Type B pancreatic cell (in vitro differentiated cells): ENCODE measurements at places on chromosomes 7 and 10.
A peak's percentile ranks its signal among the peaks of the same experiment; 100 is the strongest.

GRCh38 chr10:84783386-84783785 lies 455.0 kb downstream of the CCSER2 start:
- no peaks in the 10 kb centered on the region for H3K36me3 ChIP-seq
- no peak for DNase-seq

GRCh38 chr7:121546632-121547543 lies 150.8 kb upstream of the FAM3C start:
- no peaks in the 10 kb centered on the region for H3K4me1 ChIP-seq
- H3K27me3 ChIP-seq = no peaks in the 10 kb centered on the region
- no peak for DNase-seq
- no peak overlapping the region for H3K4me3 ChIP-seq

DNA sequence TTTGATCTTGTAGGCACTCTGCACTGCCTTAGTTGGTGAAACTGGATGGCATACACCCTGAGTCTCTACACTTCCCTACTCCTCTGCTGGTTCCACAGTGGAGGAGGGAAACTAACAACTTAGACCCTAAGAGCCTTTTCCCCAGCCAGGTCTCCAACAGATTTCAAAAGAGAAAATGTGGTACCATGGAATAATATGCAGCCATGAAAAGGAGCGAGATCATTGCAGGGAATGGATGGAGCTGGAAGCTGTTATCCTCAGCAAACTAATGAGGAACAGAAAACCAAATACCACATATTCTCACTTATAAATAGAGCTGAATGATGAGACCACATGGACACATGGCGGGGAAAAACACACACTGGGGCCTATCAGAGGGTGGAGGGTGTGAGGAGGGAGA lies 36.3 kb upstream of the CCDC3 start:
- H3K36me3 ChIP-seq = no peaks in the 10 kb centered on the region

GRCh38 chr7:18727115-18727870 lies 231.7 kb downstream of the HDAC9 start:
- no peak overlapping the region for H3K27ac ChIP-seq
- H3K4me1 ChIP-seq = no peaks in the 10 kb centered on the region
- no peak overlapping the region for H3K4me3 ChIP-seq
- no peaks in the 10 kb centered on the region for H3K36me3 ChIP-seq
- no peak for DNase-seq
- H3K27me3 ChIP-seq = no peaks in the 10 kb centered on the region

- DNase-seq = no peak
- H3K4me3 ChIP-seq = peak overlapping the region; percentile 98
- H3K27me3 ChIP-seq = no peaks in the 10 kb centered on the region
- H3K27ac ChIP-seq = peak overlapping the region; percentile 96
- peaks cover 18% of the 10 kb centered on the region for H3K36me3 ChIP-seq
Measured at GRCh38 chr10:103917302-103918052, 507 bp downstream of the STN1 start.

DNA sequence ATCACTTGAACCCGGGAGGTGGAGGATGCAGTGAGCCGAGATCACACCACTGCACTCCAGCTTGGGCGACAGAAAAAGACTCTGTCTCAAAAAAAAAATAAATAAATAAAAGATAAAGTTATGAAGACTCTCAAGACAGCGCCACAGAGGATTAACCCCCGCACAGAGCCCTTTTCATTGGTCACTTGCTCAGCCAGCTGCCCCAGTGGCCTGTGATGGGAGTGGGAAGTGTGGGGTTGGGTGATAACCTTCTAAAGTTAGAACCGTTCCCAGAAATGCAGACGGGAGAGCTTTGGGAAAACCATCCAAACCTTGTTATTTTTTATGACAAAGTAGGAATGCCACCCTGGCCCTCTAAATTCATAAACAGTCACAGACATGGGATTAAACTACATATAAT lies 57.4 kb downstream of the PARP12 start:
- H3K27ac ChIP-seq = no peak overlapping the region
- no peak overlapping the region for H3K4me3 ChIP-seq
- H3K4me1 ChIP-seq = peaks cover 15% of the 10 kb centered on the region
- H3K36me3 ChIP-seq = no peaks in the 10 kb centered on the region
- H3K27me3 ChIP-seq = peaks cover 4% of the 10 kb centered on the region

DNA sequence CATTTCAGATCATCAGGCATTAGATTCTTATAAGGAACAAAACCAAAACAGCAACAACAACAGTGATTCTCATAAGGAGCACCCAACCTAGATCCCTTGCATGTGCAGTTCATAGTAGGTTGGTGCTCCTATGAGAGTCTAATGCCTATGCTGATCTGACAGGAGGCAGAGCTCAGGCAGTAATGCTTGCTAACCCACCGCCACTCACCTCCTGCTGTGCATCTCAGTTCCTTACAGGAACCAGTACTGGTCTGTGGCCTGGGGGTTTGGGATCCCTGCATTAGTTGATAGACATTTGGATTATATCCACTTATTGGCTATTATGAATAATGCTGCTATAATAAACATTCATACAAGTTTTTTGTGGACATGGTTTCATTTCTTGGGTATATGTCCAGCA lies 14.0 kb downstream of the MKLN1 start:
- no peak overlapping the region for H3K27ac ChIP-seq
- no peak for DNase-seq
- H3K27me3 ChIP-seq = no peaks in the 10 kb centered on the region
- no peak overlapping the region for H3K4me3 ChIP-seq

DNA sequence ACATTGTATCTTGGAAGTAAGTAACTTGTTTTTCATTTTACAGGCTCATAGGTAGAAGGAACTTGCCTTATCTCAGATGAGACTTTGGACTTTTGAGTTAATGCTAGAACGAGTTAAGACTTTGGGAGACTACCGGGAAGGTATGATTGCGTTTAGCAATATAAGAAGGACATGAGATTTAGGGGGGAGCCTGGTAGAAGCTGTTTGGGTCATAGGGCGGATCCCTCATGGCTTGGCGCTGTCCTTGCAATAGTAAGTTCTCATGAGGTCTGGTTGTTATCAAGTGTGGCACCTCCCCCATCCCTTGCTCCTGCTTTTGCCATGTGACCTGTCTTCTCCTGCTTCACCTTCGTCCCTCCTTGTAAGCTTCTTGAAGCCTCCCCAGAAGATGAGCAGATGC lies 110.3 kb downstream of the MKX start:
- H3K27me3 ChIP-seq = no peaks in the 10 kb centered on the region
- H3K27ac ChIP-seq = no peak overlapping the region
- H3K4me3 ChIP-seq = no peak overlapping the region
- no peak for DNase-seq

DNA sequence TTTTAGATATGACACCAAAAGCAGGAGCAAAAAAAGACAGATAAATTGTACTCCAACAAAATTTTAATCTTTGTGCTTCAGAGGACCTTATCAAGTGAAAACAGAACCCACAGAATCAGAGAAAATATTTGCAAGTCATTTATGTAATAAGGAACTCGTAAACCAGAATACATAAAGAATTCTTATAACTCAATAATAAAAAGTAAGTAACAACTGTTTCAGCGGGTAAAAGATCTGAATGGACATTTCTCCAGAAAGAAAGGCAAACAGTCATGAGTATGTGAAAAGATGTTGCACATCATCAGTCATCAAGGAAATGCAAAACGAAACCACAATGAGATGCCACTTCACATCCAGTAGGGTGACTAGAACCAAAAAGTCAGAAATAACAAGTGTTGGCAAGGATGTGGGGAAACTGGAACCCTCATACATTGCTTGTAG lies 167.7 kb upstream of the KCTD7 start:
- H3K27ac ChIP-seq = no peak overlapping the region
- no peak for DNase-seq
- no peak overlapping the region for H3K4me3 ChIP-seq
- no peaks in the 10 kb centered on the region for H3K27me3 ChIP-seq
- H3K36me3 ChIP-seq = peaks cover 14% of the 10 kb centered on the region

DNA sequence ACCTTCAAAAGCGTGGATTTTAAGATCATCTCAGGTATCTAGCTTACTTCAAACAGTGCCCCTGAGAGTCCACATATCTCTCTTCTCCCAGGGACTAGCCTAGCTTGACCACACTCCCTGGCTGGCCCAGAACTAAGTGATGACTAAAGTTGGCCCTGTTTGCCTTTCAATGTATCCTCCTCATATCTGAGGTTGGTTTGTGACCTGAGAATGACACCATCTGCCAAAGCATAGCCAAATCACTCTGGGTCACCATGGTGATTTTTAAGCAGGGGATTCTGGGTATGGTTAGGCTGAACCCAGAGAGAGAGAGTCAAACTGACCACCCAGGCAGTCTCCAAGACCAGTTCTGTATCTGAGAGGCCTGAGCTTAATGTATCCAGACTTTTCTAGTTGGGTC lies 16.2 kb downstream of the CNNM1 start:
- H3K4me1 ChIP-seq = peaks cover 20% of the 10 kb centered on the region
- H3K36me3 ChIP-seq = no peaks in the 10 kb centered on the region
- H3K27me3 ChIP-seq = peaks cover 4% of the 10 kb centered on the region
- no peak overlapping the region for H3K27ac ChIP-seq
- no peak overlapping the region for H3K4me3 ChIP-seq

DNA sequence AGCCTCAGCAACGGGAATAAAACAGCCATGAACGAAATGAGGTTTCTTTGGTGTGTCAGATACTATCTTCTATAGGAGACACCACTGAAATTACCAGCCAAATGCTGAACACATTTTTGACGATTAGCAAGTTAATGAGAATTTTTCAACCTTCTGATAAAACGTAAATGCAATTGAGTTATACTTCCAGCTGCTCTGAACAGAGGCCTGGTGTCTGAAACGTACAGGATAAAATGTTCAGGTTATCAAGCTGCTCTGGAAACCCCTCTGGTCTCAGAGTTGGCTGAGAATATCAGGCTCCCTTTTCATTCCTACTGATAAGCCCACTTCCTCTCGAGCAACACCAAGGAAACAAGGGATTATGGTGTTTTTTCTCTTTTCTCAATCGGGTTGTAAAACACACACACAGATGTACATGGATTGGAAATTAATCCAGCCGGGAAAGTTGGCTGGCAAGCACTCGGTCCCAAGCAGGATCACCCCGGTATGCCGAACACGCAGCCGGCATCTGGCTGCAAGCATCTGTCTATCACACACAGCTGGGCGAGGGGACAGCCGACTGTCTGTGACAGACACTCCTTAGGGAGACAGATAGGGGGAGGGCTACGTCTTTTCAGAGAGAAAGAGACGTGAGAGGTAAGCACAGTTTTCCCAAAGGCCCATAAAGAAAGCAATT lies 171.8 kb downstream of the PRKAG2 start:
- peak overlapping the region; percentile 63 for H3K27ac ChIP-seq
- H3K36me3 ChIP-seq = no peaks in the 10 kb centered on the region
- peaks cover 8% of the 10 kb centered on the region for H3K27me3 ChIP-seq
- no peak overlapping the region for H3K4me3 ChIP-seq
- H3K4me1 ChIP-seq = peaks cover 14% of the 10 kb centered on the region

DNA sequence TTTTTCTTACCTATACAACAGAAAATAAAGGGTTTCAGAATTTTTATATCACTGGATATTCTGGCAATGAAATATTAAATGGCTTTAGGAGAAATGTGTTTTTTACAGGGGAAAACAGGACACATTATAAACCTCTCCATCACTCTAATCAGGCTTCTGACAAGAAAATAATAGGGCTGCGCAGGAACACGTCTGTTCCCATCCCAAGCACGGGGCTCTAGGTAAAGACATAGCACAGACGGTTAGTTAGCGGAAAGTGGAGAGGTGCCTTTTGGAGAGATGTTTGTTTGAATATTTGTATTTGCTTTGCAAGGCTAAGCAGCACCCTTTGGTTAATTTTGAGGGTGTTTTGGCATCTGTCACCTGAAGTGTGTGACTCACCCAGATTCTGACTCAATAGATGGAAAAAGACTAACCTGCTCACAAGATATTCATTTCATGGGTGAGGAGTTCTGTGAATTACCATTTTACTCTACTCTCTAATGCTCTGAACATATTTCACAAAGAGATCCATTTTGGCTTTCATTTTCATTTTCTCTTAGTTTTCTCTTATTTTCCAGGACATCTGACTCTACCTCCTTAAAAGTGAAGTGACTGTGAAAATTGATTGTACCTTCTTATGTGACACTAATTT lies 174.5 kb upstream of the AKR1E2 start:
- no peak overlapping the region for H3K4me3 ChIP-seq
- peaks cover 2% of the 10 kb centered on the region for H3K36me3 ChIP-seq

DNA sequence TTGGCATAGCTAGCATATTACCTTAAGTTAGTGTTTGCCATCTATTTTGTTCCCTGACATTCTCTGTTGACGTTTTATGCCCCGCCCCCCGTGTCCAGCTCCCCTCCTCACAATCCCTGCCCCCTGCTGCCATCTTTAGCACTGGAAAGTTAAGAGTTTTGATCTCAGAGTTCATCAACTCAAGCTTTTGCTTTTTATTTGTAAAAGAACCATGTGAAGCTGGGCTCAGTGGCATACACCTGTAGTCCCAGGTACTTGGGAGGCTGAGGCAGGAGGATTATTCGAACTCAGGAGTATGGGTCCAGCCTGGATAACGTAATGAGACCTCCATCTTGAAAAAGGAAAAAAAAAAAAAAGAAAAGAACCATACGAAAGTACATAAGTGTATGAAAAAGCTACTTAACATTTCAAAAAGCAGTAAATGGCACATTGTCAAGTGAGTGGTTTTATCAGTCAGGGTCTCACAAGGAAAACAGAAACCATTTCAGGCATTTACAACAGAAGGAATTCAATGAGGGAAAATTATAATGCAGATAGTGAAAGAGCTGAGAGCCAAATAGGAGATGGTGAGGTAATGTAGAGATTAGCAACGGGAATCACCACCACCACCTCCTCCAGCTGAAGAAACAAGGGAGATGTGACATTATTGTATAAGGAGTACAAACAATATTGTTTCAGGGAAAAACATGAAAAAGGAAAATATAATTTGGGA lies 64.9 kb downstream of the MCU start:
- DNase-seq = no peak
- no peak overlapping the region for H3K27ac ChIP-seq
- no peaks in the 10 kb centered on the region for H3K27me3 ChIP-seq
- no peaks in the 10 kb centered on the region for H3K36me3 ChIP-seq
- no peak overlapping the region for H3K4me3 ChIP-seq
